Panc1 (cell line): ENCODE measurements at places on chromosomes 7 and 10.

DNA sequence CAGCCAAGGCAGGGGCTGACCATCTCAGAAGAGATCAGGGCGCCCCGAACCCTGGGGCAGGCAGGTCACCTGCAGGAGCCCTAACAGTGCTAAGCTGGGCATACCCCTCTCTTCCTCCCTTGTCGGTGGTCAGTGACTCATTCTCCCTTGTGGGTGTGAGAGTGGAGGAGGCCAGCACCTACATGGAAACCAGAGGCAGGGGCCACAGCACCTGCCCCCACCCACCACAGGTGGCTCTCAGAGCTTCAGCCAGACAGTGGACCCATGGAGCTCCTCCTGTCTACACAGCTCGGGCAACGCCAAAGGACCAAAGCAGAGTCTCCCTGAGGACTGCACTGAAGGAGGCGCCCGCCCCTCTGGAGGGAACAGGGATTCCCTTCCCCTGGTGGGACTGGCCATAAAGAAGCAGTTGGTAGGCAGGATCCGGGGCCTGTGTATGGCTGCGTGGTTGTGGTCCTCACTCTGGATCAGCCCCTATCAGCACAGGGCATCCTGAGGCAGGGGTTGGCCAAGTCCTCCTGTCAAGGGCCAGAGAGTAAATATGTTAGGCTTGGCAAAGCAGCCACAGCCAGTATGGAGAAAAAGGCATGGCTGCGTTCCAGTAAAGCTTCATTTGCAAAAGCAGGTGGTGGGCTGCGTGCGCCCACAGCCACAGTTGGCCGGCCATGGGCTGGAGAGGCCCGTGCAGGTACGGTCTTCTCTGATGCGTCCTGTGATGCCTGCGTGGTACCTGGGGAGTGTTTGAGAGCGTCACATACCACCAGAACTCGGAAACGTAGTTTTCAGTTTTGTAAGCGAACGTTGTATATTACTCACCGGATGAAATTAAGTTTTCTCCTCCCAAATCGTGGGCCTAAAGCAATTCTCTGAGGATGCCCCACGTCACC is 198.2 kb downstream of the EBF3 start:
- H3K4me1 ChIP-seq = no peaks in the 10 kb centered on the region
- no peak for DNase-seq
- H3K27ac ChIP-seq = no peak overlapping the region
- H3K36me3 ChIP-seq = no peaks in the 10 kb centered on the region
- H3K4me3 ChIP-seq = no peak overlapping the region
- H3K27me3 ChIP-seq = no peaks in the 10 kb centered on the region

GRCh38 chr10:6473430-6473829 is 106.6 kb downstream of the PRKCQ start:
- DNase-seq = no peak
- H3K27ac ChIP-seq = no peak overlapping the region
- no peaks in the 10 kb centered on the region for H3K36me3 ChIP-seq
- no peak overlapping the region for H3K4me3 ChIP-seq

DNA sequence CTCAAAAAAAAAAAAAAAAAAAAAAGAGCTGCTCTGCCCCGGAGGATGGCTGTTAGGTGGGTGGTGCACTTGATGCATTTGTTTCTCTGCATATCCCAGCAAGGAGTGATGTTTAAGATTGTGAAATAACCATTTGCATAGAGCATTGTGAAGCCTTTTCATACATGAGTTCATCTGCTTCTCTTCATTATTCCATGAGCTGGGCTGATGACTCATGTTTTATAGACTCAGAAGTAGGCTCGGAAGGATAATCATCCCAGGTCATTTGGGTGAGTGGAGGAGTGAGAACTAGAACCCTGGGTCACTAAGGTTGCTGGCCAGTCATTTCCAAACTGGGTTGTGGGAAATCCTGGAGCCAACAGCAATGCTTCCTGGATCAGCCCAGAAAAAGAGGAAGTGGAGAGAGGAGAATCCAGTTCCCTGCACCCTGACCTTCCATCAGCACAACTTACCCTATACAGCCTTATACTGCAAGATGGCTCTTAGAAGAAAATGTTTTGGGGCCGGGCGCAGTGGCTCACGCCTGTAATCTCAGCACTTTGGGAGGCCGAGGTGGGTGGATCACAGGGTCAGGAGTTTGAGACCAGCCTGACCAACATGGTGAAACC is 45.3 kb downstream of the TACC2 start:
- H3K27ac ChIP-seq = no peak overlapping the region
- H3K4me3 ChIP-seq = no peak overlapping the region
- no peak for DNase-seq
- H3K36me3 ChIP-seq = no peaks in the 10 kb centered on the region

GRCh38 chr10:3692387-3692999 is 92.5 kb downstream of the KLF6 start:
- H3K4me3 ChIP-seq = no peak overlapping the region
- no peak overlapping the region for H3K27ac ChIP-seq
- no peaks in the 10 kb centered on the region for H3K4me1 ChIP-seq
- no peaks in the 10 kb centered on the region for H3K36me3 ChIP-seq

- H3K27me3 ChIP-seq = no peaks in the 10 kb centered on the region
- no peak overlapping the region for H3K27ac ChIP-seq
- H3K4me3 ChIP-seq = no peak overlapping the region
- H3K4me1 ChIP-seq = no peaks in the 10 kb centered on the region
Measured at GRCh38 chr7:137393570-137393969, 50.0 kb upstream of the PTN start.

DNA sequence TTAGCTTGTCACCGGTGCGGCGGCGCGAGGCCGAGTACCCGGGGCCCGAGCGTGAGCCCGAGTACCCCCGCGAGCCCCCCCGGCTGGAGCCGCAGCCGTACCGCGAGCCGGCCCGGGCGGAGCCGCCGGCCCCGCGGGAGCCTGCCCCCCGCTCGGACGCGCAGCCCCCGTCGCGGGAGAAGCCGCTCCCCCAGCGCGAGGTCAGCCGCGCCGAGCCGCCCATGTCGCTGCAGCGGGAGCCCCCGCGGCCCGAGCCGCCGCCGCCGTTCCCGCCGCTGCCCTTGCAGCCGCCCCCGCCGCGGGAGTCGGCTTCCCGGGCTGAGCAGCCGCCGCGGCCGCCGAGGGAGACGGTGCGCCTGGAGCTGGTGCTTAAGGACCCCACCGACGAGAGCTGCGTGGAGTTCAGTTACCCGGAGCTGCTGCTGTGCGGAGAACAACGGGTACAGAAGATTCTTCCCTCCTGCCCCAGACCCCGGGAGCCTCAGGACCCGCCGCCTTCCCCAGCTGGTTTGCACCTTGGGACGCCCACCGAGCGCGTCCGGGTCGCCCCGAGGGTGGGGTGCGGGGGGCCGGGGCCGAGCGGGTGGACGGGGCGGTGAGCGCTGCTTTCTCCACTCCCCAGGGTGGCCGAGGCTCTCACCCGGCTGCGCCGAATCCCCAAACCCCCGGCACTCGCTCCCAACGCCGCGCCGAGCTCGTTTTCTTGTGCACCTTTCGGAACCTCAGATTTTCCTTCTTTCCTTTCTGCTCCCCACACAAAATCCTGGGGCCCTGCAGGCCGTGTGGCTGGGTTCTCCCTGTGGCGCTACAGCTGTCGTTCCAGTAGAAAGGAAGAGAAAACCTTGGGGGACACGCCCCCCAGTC is 708 bp downstream of the UBN2 start:
- peaks cover 4% of the 10 kb centered on the region; the same call in 1 of the 2 replicates for H3K27me3 ChIP-seq
- H3K36me3 ChIP-seq = no peaks in the 10 kb centered on the region; the same call in none of the 2 replicates
- peaks cover 11% of the 10 kb centered on the region for H3K4me1 ChIP-seq

- no peaks in the 10 kb centered on the region for H3K27me3 ChIP-seq
- no peak for DNase-seq
- no peak overlapping the region for H3K4me3 ChIP-seq
- no peaks in the 10 kb centered on the region for H3K4me1 ChIP-seq
- H3K27ac ChIP-seq = no peak overlapping the region
Measured at GRCh38 chr10:126080879-126081411, 184.6 kb downstream of the FANK1 start.

- no peak overlapping the region for H3K4me3 ChIP-seq
- H3K27me3 ChIP-seq = no peaks in the 10 kb centered on the region
- no peak for DNase-seq
- H3K4me1 ChIP-seq = no peaks in the 10 kb centered on the region; the same call in 1 of the 2 replicates
- no peak overlapping the region for H3K27ac ChIP-seq
Measured at GRCh38 chr10:35326466-35327235, 9.7 kb upstream of the CCNY start.

DNA sequence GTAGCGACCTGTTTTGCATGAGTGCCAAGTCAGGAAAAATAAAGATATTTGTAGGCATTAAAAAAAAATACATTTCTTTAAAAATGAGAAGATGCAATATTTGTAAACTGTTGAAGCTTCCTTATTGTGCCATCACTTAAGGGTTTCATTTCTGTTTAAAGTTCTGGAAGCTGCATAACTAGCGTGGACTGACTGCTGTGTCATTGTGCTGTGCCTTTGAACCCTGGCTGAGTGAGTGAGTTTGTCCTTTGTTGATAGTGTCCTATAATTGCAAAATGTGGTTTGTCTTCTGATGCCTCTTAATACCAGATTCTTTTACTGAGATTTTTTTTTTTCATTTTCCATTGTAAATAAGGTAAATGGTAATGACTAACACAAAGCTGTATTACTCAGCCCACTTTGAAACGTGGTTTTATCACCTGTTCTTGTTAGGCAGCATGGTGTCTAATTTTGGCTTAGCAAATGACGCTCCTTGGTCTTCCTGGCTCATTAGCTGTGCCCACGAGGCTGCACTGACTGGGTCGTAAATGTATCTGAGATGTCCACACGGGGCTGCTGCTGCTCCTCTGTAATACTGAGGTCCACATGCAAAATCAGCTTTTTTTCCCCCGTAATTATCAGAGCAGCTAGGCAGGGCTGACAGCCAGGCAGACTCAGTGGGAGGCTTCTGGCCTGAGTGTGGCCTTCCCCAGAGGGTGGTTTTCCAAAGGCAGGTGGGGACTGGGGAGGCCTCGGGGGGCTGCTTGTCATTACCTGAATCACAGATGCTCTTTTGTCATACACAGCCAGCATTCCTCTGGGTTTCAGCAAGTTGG is 14.8 kb downstream of the ZSCAN25 start:
- H3K4me3 ChIP-seq = no peak overlapping the region
- no peaks in the 10 kb centered on the region for H3K27me3 ChIP-seq
- H3K36me3 ChIP-seq = peaks cover 12% of the 10 kb centered on the region
- DNase-seq = no peak

GRCh38 chr7:116342125-116342524 is 131.8 kb downstream of the TES start:
- no peaks in the 10 kb centered on the region for H3K27me3 ChIP-seq
- H3K36me3 ChIP-seq = no peaks in the 10 kb centered on the region
- peaks cover 23% of the 10 kb centered on the region for H3K4me1 ChIP-seq
- H3K27ac ChIP-seq = peak overlapping the region; percentile 96; the same call in 1 of the 2 replicates

GRCh38 chr7:16647435-16647960 is 1.5 kb downstream of the BZW2 start:
- no peaks in the 10 kb centered on the region for H3K27me3 ChIP-seq
- peak overlapping the region; percentile 76 for H3K4me3 ChIP-seq
- no peaks in the 10 kb centered on the region; the same call in 1 of the 2 replicates for H3K36me3 ChIP-seq
- no peak for DNase-seq

- no peak for DNase-seq
- no peak overlapping the region for H3K27ac ChIP-seq
- H3K4me1 ChIP-seq = no peaks in the 10 kb centered on the region; the same call in 1 of the 2 replicates
- H3K4me3 ChIP-seq = no peak overlapping the region
Measured at GRCh38 chr10:4846775-4847174, 20.8 kb downstream of the AKR1E2 start.

DNA sequence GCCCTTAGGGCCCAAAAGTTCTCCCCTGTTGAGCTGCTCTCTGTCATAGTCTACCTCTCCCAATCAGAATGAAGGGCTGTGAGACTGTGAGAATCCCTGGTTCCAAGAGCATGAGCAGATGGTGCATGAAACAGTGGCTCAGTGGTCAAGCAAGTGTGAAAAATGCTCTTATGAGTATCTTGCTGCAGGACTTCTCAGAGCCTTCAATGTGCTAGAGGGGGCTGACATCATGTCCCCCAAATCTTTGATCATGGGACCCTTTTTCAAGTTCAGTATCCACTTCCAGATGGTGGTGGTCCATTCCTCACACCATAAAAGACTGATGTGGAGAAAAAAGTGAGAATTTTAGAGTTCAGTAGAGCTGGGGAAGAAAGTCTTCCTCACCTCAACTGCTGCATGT is 265.3 kb upstream of the HABP2 start:
- no peaks in the 10 kb centered on the region for H3K36me3 ChIP-seq
- H3K27me3 ChIP-seq = 0 out of 2 replicates have a peak, but pooled peaks cover 4% of the 10 kb centered on the region
- no peak overlapping the region for H3K4me3 ChIP-seq
- no peak overlapping the region for H3K27ac ChIP-seq
- no peaks in the 10 kb centered on the region for H3K4me1 ChIP-seq

DNA sequence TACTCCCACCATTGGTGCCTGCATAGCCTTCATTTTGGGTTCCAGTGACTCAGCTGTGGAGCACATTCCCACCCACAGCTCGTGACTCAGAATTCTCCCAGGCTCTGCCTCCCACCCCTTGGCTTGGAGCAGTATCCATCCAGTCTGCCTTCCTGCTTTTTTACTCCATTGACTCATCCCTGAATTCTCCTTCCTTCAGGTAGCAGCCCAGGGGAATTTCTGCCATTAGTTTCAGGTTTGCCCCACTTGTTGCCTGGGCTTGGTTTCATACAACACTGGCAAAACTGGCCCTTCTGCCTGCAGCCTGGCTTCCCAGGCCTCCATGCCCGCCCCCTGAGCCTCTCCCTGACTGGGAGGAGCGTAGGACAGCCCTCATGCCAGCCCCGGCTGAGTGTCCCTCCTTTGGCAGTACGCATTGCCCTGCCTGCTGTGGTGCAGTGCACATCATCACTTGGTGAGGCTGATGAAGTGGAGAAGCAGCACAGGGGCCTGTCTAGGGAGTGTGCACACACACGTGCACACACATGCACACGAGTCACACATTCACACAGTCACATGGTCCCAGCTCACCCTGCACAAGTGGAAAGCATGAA is 55.0 kb downstream of the SNX10 start:
- no peak overlapping the region for H3K4me3 ChIP-seq
- no peaks in the 10 kb centered on the region for H3K27me3 ChIP-seq
- no peak for DNase-seq
- no peak overlapping the region for H3K27ac ChIP-seq
- H3K36me3 ChIP-seq = no peaks in the 10 kb centered on the region

DNA sequence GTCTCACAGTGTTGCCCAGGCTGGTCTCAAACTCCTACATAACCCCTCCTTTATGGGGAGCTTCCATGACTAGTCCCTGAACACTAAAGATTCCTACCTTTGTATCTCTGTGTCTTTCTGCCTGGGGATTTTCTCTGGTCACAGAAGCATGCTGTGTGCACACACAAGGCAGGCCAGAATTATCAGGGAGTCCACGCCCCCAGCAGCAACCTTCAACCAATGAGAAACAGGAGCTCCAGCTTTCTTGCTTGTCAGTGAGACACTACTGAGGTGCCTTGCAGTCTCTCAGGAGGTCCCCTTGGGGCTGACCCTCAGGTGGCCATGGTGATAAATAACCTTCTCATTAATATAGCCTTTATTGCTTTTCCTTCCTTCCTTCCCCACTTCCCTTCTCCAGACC is 45.1 kb upstream of the AUTS2 start:
- no peak for DNase-seq
- H3K27ac ChIP-seq = no peak overlapping the region
- H3K36me3 ChIP-seq = no peaks in the 10 kb centered on the region
- H3K4me3 ChIP-seq = no peak overlapping the region

GRCh38 chr10:73586583-73586984 is 4.6 kb downstream of the USP54 start:
- H3K36me3 ChIP-seq = no peaks in the 10 kb centered on the region
- H3K27me3 ChIP-seq = no peaks in the 10 kb centered on the region
- H3K27ac ChIP-seq = peak overlapping the region; percentile 51; the same call in 1 of the 2 replicates

GRCh38 chr10:47283101-47283630 is 16.8 kb upstream of the GDF10 start:
- H3K27ac ChIP-seq = no peak overlapping the region
- no peak overlapping the region for H3K4me3 ChIP-seq
- no peak for DNase-seq
- H3K36me3 ChIP-seq = no peaks in the 10 kb centered on the region

- DNase-seq = no peak
Measured at GRCh38 chr10:10197423-10197822, 820.2 kb upstream of the CELF2 start.
